Eye (tissue), 1 donor: ENCODE measurements at places on chromosomes 2 and 18.

DNA sequence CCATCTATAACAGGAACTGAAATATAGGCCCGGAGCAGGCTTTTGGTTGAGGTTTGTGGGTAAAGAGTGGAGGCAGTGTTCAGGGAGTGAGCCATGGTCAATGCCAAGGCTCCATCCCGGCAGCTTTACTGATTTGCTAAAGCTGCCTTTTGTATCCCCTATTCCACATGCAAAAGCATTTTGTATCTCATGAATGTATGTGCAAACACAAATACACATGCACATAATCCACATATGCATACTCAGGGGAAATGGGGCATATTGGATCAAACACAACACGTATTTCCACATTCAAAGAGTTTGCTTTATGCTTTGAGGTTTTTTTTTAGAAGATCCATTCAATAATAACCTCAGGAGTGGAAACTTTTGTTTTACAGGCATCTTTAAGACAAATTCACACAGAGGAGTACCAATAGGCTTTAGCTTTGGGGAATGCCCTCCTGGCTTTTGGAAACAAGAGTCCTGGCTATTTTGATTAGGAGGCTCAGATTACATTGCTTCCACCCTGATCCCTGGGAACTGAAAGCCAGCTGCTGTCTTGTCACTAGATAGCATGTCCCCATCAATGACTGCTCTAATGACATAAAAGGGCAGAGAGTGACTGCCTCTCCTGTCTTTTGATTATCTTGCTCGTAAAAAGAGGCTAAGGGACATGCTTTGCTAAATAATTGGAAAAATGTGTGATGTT lies 263.2 kb downstream of the EN1 start:
- DNase-seq: no peak

DNA sequence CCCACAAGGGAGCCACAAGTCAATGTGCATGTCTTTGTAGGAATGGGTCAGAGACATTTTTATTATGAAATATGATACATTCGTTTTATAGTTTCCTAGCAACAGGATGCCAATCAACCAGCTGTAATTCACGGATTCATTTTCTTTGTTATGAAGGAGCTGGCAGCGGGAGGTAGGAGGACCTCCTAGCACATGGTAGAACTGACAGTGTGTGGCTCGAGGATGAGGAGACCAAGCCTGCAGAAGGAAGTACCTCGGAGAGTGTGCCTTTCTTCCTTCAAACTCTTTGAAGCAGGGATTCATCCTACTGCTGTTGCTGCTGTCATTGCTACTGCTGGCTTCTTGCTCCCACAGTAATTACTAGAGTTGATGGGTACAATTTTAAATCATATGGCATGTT lies 504.8 kb upstream of the KLHL29 start:
- DNase-seq: no peak

DNA sequence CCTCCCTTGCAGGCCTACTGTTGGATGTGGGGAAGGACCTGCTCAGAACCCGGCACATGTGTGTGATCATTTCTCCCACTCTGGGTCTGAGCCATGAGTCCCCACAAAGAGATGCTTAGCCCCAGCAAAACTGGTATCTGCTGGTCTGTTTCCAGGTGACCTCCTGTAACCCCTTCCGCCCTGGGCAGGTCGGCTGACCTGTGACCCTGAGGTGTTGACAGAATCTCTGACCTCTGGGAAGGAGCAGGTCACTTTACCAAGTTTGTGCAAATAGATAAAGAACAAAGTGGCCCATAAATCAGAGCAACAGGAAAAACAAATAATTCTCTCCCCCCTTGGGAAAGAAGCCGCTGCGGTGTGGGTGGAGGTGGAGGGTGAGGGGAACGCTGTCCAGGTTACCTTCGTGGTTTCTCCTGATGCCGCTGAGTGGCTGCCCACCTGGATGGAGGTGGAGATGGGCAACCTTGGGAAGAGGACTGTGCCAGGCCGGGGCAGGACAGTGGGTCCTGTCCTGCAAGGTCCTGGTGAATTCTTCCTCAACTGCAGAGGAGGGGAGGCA lies 174.0 kb upstream of the MYCN start:
- no peak for DNase-seq

- peak; percentile 41 for DNase-seq
Measured at GRCh38 chr18:574865-575645, 5.1 kb upstream of the CETN1 start.

DNA sequence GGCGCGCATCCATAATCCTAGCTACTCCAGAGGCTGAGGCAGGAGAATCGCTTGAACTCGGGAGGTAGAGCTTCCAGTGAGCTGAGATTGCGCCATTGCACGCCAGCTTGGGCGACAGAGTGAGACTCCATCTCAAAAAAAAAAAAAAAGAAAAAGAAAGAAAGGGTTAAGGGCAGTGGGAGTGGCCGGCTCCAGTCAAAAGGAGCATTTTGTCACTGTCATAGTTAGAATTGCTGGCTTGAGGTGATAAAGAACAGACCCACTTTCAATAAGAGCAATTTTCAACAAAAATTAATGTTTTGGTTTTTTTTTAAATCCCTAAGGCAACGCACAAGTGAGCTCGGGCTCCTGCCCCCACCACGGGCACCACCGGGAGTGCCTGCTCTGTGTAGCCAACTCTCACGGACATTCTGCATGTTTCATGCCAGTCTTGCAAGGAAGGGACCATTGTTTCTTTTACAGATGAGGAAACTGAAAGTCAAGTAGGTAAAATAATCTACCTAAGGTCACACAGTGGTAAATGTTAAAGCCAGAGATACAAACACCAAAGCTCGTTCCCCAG lies 8.5 kb downstream of the CIB4 start:
- no peak for DNase-seq

DNA sequence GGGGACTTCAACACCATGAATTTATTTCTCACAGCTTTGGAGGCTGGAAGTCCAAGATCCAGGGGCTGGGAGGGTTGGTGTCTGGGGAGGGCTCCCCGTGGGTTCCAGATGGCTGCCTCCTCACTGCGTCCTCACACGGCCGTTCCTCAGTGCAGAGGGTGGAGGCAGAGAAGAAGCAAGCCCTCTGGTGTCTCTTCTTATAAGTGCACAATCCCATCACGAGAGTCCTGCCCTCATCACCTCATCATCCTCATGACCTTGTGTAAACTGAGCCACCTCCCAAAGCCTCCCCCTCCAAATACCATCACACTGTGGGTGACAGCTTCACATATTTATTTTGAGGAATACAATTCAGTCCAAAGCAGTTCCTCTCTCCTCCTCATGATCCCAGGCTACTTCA lies 26.3 kb downstream of the TMEM163 start:
- no peak for DNase-seq

DNA sequence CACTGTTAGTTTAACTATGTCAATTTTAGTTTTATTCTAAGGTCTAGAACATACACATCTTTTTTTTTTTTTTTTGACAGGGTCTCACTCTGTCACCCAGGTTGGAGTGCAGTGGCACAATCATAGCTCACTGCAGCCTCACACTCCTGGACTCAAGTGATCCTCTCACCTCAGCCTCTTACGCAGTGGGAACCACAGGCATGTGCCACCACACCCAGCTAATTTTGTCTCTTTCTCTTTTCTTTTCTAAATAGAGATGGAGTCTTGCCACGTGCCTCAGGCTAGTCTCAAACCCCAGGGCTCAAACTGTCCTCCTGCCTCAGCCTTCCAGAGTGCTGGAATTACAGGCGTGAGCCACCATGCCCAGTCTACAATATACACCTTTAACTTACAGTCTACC lies 69.5 kb upstream of the CHRNA1 start:
- no peak for DNase-seq

GRCh38 chr2:155633887-155634570 lies 698.5 kb downstream of the NR4A2 start:
- no peak for DNase-seq

DNA sequence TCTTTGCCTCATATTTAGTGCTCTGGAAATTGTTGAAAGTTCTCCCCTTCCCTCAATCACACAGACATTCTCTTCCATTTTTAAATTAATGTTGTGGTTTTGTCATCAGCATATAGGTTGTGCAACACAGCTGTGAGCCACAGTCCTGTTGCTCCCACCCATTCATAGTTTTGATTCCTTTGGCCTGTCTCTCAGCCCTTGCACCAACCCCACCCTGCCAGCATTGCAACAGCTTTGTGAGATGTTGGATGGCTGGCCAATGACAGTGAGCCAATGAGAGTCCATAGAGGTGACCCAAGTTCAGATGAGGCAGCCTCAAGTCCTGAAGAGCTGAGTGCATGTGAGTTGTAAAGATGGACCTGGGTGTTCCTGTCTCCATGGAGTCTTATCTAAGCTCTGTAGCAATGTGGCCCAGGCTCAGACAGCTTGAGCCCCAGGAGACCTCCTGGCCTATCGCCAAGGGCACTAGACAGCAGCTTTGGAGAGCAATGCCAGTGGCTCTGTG lies 775.5 kb downstream of the RNF144A start:
- DNase-seq: no peak

GRCh38 chr2:26561376-26561775 lies 79.8 kb downstream of the CIB4 start:
- no peak for DNase-seq

- DNase-seq: no peak
Measured at GRCh38 chr2:217829420-217829819, 173.4 kb downstream of the TNS1 start.

GRCh38 chr18:14942275-14942674 lies 194.3 kb downstream of the ANKRD30B start:
- no peak for DNase-seq

GRCh38 chr2:3298191-3298590 lies 79.4 kb downstream of the EIPR1 start:
- no peak for DNase-seq

GRCh38 chr2:62485761-62486438 lies 20.1 kb downstream of the TMEM17 start:
- DNase-seq: no peak

DNA sequence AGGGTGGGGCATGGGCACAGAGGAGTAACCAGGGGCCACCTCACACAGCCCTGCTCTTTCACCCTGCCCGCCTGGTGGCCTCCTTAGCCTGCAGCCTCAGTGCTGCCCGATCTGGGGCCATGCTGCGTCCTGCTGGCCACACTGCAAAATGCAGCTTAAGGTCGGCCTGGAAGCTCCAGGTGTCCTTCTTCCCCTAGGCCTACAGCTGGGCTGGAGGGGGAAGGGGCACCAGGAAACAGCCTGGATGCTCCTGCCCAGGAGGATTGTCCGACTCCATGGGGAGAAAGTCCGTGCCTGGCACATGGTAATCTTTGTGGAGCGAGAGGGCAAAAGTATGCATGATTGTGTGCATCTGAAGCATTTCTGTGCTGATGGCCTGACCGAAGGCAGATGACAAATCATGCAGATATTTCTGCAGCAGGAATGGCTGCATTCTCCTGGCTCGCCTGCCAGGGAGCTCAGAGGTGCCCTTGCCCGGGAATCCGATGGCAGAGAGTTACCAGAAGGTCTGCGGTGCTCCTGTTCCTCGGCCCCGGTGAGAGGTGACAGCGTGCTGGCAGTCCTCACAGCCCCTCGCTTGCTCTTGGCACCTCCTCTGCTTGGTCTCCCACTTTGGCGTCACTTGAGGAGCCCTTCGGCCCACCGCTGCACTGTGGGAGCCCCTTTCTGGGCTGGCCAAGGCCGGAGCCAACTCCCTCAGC lies 12.8 kb upstream of the ALPP start:
- peak; percentile 46 for DNase-seq

DNA sequence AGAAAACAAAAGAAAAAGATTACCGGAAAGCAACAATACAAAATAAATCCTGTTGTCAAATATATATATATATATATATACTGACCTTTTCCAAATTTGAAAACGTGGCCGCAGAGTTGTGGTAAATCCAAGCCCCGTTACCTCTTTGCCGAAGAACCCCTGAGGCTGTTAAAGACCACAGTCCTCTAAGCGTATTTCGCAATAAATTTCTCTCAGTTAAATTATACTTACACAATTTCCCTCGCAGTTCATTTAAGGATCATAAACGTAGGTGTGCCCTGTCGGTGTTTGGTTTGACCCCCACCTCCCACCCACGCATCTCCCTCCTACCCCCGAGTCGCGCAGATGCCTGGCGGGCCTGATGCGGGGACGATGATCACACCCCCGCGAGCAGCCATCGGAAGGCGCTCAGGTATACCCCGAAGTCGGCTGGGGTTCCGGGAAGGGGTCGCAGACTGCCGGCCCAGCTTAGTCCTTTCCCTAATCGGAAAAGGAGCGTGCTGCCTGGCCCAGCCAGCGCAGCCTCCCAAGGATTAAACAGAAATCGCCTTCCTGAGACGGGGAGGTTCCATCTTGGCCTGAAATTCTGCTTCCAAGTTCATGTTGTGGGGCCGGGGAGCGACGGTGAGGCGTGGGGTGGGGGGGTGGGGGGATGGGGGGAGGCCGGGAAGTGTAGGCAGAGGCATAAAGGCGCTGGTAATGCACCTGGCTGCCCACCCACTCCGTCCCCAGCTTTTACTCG lies 2.9 kb upstream of the MEIS1 start:
- DNase-seq: peak; percentile 59

DNA sequence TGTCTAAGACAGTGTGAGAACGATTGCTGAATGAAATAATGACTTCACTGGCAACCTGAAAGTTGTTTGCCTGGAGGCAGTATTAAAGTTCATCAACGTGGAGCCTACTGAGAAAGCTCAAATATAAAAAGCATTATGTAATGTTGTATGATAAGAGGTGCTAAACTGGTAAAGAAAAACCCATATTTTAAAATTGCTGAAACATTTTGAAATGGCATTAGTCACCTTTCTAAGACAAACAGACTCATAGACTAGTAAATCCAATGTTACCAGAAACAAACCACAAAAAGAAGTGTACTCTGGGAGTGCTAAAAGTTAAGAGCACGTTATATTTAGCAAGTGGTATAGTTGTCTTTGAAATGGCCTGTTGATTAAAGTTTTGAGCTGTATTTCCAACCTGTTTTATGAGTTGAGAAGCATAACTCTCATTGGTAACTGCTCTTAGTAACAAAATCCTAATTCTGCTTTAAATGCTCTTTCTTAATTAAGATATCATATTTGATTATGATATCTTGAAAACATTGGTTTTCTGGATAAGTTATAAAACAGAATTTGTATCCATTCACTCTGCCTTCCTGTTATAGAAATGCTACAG lies 62.7 kb downstream of the CYP1B1 start:
- DNase-seq: no peak

GRCh38 chr2:71385012-71385411 lies 53.4 kb downstream of the ZNF638 start:
- DNase-seq: peak; percentile 11

- no peak for DNase-seq
Measured at GRCh38 chr2:238457927-238458324, 31.2 kb downstream of the ASB1 start.

DNA sequence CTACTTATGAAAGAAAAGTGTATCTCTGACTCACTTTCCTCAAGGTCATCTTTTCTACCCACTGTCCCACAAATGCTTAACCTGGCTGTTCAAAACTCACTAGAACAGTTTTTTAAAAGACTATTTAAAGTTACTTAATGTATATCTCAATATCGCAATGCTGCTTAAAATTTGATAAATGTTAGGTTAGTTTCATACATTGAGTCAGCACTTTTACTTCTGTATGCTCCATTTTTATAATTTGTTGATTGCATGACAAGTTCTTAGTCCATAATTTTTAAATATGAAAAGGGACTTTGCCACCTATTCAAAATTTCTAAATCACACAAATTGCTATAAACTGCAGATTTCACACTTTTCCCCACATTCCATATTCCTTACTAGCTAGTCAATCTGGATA lies 231.7 kb upstream of the SLC39A10 start:
- DNase-seq: no peak
